ENCODE measurements at places on chromosomes 2 and 18.

GRCh38 chr2:10266133-10266620 is 36.5 kb upstream of the HPCAL1 start:
- peak; percentile 20 for DNase-seq

DNA sequence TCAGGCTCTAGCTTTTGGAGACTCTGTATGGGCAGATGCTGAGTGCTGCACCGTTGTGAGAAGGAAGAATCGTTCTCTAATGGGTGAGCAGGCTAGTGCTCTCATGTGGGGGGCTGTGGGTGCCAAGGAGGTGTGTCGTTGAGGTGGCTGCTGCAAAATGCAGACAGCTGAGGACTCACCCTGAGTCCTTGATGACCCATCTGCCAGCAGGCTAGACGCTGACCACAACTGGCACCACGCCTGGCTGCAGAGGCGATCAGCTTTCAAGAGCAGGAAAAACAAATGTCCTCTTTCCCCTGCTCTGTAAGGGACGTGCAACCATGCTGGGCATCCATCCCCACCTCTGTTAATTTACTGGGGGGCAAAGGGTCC is 48.2 kb downstream of the HAUS1 start:
- DNase-seq: peak; percentile 53

DNA sequence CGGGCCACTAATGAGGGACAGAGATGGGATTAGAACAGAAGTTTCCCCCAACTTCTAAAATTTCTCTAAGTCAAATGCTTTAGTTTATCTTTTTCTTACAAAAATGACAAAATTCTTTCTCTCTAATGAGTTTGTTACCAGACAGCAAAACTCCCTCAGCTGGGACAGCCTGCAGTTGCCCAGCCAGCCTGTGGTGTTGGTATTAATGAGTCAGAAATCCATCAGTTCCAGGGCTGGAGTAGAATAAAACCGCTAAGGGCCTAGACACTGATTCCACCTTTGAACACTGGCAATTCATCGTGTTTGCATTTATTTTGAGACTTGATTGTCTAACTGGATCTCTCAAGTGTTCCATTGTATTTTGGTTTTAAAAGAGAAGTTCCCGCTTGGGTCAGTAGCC is 38.3 kb upstream of the SMAD2 start:
- DNase-seq: no peak

DNA sequence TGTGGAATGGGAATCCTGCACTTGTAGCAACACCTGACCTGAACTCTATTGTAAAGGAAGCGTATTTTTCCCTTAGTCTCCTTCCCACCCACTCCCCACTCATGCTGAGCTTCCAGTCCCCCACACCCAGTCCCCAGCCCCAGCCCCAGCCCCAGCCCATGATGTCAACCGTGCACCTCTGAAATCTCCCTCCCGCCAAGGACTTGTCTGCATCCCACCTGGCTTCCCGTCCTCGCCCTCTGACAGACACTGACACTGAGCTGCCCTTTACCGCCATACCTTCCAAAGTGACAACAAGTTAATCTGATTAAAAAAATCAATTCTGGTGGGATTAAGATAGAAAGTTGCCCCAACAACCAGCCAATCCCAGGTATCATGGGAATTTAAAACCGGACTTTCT is 213.6 kb upstream of the CELF4 start:
- DNase-seq: no peak

- no peak for DNase-seq
Observed at GRCh38 chr2:166433457-166433856, 57.7 kb upstream of the SCN9A start.

DNA sequence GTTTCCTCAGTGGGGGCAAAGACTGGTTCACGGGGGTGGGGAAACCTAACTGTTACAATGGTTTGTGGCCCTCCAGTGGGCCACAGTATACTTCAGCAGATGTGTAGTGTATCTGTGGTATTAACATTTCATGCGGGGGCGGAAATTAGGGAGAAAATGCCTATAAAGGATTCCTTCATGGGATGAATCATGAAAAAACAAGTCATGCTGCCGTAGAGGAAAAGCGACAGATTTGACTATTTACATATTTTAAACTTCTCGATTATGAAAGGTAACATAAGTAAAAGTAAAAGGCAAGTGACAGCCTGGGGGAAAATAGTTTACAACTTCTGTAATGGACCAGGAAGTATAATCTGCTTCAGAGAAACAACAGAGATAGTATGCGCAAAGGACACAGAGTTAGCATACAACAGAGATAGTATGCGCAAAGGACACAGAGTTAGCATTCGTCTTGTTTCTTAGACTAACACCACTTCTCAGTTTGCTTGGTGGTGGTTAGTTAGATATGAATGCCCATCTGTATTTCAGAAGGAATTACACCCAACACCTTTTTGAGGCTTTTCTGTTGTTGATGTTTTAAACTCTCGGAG is 41.1 kb downstream of the MRPS9 start:
- peak; percentile 15 for DNase-seq
